Adrenal gland (tissue), 19 donors: ENCODE measurements at places on chromosomes 5 and 9. TPM values are rescaled to one million over a fixed set of nuclear protein-coding genes. Genes with fewer than 3 reads are reported as not detected.

- H3K36me3 ChIP-seq = no peaks in the 10 kb centered on the region
- H3K27ac ChIP-seq = no peak overlapping the region
- no peak overlapping the region for H3K4me3 ChIP-seq
- peaks cover 3% of the 10 kb centered on the region for H3K27me3 ChIP-seq
- DNase-seq = no peak
These were observed 75.5 kb upstream of the UNC5A start for GRCh38 chr5:176734756-176735342.

- H3K36me3 ChIP-seq = peaks cover 22% of the 10 kb centered on the region
- no peak for DNase-seq
- peaks cover 9% of the 10 kb centered on the region for H3K4me1 ChIP-seq
- no peaks in the 10 kb centered on the region for H3K27me3 ChIP-seq
These were observed 14.8 kb downstream of the REEP5 start for GRCh38 chr5:112907166-112907631.

DNA sequence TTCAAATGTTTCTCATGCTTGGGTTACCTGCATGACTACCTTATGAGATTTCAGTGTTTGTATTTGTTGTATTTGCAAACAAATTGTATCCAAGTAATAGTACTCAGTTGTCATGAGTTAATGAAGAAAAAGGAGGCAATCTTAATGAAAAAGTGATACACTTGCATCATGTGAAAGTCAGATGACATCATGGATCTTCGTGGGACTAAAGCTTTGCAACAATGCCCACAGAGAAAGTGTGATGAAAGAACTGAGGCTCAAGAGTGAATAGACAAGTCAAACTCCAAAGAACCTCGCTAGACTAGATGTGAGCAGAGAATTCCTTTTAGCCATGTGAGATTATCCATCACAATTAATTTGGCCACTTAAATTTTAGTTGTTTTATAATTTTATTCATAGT is 75.4 kb upstream of the ADRB2 start:
- H3K4me3 ChIP-seq = no peak overlapping the region
- no peaks in the 10 kb centered on the region for H3K27me3 ChIP-seq
- H3K27ac ChIP-seq = no peak overlapping the region
- H3K36me3 ChIP-seq = no peaks in the 10 kb centered on the region
- H3K4me1 ChIP-seq = no peaks in the 10 kb centered on the region
- DNase-seq = no peak

Gene ABCA1
- 446 TPM for total RNA-seq
